ENCODE measurements at places on chromosomes 7 and 10.

DNA sequence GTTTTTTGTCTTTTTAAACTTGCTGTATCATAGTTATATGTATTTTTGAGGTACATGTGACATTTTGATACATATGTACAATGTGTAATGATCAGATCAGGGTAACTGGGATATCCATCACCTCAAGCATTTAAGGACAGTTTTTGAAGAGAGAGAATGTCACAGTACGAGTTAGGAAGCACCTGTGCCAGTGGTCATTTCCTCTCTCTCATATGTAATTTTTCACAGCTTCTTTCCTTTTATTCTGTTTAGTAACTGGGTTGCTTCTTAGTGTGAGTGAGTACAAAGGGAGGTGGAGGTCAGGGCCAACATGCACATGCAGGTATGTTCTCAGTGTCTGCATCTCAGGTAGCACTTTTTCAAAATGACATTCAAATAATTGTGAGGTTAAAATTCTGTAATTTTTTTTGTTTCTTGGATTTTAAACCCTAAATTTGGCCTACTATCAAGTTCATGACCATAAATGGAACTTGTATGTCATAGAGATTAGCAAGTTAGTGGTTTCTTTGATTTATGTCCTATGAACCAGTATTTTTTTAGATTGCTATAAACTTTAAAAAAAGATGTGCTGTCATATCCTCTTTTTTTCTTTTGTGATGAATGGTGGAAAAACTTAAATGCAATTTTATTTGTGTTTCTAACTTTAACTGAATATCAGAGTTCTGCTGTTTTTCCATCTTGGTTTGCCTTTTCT is 42.7 kb downstream of the SNX10 start:
- DNase-seq: no peak

DNA sequence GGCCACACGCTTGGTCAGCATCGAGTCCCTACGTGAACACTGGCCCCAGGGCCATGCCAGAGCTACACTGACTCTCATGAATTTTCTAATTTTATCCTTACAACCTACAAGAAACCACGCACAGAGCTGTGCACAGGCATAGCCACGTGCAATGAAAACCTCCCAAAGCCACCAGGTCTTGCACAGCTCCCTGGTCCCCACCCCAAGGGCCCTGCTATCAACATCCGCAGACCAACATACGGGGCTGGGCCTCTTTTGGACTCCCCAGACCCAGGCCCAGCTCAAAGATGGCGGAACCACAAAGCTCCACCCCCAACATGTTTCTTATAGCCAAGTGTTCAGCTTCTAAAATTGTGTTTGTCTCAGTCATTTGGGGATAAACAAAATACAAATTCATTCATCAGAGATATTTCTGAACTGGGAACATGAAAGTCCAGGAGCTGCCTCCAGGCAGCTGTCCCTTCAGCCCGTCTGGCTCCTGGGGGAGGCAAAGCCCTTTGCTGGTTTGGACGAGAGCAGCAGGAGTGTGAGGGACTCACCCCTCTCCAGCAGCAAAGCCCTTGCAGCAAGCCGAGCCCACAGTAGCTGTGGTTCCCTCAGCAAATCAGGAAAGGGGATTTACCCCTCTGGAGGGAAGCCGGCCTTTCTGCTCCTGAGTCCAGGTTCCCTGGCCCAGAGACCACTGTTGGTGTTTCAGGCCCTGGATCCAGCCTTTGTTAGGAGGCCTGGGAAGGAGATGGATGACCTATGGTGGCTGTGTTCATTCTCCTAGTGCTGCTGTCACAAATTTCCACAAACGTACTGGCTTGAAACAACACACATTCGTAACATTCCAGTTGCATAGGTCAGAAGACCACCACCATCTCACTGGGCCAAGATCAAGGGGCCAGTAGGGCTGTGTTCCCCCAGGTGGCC is 75.1 kb downstream of the OAT start:
- DNase-seq: no peak

DNA sequence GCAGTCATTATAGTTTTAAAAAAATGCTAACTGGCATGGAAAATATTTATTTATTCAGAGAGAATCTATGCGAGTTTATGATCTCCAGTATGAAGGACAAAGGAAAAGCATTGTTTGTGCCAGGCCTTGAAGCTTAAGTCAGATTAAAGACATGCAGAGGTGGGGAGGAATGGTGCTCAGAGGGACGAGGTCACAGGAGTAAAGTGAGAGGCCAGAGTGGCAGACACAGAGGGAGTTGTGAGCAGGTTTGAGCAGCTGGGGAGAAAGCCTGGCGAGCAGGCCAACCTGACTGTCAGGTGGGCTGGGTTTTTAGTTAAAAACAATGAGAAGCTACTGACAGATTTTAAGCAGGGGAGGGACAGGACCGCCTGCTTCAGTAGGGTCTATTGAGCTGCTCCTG is 6.8 kb upstream of the CCNY start:
- DNase-seq: no peak

GRCh38 chr10:123385508-123386080 is 231.4 kb downstream of the BUB3 start:
- DNase-seq: no peak

- no peak for DNase-seq
Observed at GRCh38 chr7:12629816-12630512, 57.5 kb upstream of the ARL4A start.

GRCh38 chr7:47386273-47386835 is 195.6 kb downstream of the TNS3 start:
- DNase-seq: no peak

- no peak for DNase-seq
Observed at GRCh38 chr7:102080434-102081243, 206.0 kb upstream of the SH2B2 start.

- no peak for DNase-seq
Observed at GRCh38 chr10:43778571-43778970, 129.9 kb upstream of the ZNF32 start.

Measured in effector CD4-positive, alpha-beta T cell (primary cell).